Lower leg skin (tissue), 4 donors: ENCODE measurements at places on chromosomes 5 and 9. TPM values are rescaled to one million over a fixed set of nuclear protein-coding genes. Genes with fewer than 3 reads are reported as not detected.

- DNase-seq, result no peak
These were observed 67.8 kb downstream of the PSD2 start for GRCh38 chr5:139863361-139863760.

DNA sequence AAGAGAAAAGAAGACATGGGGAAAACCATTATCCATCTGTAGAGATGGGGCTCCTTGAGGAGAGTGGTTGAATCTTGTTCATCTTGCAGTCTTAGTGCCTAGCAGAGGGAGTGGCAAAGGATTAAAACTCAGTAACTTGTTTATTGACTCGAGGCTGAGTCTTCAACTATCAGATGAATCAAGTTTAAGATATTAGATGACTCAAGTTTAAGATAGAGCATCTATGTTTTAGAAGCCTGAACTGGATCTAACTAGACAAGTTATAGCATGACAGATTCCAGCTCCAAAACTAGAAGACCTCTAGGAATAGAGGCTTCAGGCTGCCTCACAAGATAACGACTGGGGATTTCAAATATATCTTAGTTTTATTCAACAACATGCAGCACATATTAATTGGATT, 2277.2 kb upstream of the WWC1 start:
- DNase-seq, result no peak

GRCh38 chr5:6728011-6728794, 15.0 kb downstream of the TENT4A start:
- no peak for DNase-seq

- peak; percentile 69 for DNase-seq
These were observed at the start of gene PTGES for GRCh38 chr9:129752900-129753729. TSS of gene PTGES (minus strand) at chr9:129753042. CDS start at chr9:129753012, 30 bp downstream.

The TAS2R1 gene
- not detected for total RNA-seq

The FRMD3 gene
- 2.2 TPM for total RNA-seq
